ENCODE measurements at places on chromosomes 11 and 22.

DNA sequence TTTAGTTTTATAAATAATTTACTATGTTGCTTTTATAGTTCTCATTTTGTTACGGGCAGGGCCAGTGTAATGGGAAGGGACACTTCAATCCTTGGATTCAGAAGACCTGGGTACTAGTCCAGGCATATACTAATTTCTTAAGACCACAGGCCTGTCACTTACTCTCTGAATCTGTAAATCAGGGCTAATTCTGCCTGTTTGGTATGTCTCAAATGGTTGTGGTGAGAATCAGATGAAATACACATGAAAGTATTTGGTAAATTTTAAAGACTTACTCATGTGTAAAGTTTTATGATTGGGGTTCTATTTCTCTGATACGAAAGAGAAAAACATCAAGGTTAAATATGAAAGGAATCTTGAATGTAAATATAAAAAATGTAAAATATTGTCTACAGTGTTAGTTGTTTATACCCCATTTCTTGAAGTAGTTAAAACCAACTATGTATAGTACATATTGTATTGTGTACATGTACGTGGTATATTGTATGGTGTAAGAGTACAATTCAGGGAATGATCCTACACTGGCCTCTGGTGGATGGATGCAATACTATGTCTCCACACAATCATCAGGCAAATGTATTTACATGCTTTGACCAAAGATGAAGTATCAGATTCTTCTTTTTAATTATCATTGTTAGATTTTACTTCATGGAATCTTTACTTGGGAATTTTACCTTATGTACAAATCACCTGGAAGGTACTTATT lies 24.5 kb upstream of the RAG2 start:
- DNase-seq: no peak

DNA sequence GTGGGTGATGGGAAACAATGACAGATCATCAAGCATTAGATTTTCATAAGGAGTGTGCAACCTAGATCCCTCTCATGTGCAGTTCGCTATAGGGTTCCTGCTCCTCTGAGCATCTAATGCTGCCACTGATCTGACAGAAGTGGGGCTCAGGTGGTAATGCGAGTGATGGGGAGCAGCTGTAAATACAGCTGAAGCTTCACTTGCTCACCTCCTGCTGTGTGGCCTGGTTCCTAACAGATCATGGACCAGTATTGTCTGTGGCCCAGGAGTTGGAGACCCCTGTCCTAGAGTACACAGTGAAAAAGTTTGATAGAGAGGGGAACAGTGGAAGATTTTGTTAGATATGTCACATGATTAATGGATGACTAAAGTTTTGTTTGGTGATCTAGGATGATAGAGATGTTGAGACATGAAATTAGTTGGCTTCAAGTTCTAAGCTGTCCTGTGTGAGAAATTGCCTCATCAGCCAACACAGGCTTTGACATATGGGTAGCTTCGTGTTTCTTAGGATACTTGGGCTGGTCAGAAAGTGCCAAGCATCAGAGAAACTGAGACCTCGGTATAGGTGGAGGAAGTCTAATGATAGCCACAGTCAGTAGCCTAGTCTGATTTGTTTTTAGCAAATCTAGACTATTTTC lies 47.4 kb downstream of the ARHGEF12 start:
- no peak for DNase-seq

DNA sequence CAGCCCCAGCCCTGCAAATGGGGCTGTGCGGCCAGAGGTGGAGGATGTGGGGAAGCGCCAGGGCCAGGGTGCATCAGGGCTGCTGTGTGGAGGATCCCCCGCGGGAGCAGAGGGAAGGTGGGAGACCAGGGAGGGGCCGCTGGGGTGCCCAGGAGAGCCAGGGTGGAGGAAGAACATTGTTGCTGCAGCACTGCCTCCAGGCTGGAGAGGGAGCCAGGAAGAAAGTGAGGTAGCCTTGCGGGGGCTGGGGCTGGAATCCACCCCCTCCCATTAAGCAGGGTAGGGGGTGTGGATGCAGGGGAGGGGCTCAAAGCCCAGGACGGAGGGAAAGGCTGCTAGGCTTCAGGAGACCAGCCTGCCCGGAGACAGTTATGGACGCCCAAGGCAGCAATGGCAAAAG lies 15.0 kb downstream of the CABP7 start:
- DNase-seq: no peak

- peak; percentile 68 for DNase-seq
These were observed 5.4 kb downstream of the SHISA8 start for GRCh38 chr22:41909310-41910049.

- DNase-seq: no peak
These were observed 72.5 kb downstream of the KCNC1 start for GRCh38 chr11:17807034-17807433.

- no peak for DNase-seq
These were observed 3.8 kb upstream of the CHKB start for GRCh38 chr22:50586416-50586815.

GRCh38 chr11:69055598-69056516 lies 7.1 kb downstream of the TPCN2 start:
- no peak for DNase-seq

DNA sequence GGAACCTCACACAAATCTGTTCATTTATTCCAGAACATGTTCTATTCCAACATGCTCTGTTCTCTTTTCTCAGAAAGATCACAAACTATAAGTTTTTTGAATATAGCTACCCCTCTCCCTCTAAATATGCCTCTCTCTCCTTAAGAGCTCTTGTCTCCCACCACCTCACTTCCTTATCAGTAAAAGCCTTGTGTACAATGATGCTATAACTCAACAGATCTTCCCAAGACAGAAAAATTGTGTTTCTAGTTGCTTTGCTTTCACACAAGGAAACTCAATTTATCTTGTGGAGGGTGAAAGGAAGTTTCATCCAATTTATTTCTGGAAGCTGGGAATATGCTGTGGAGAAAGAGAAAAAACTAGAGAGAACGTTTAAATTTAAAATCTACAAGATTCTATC lies 64.4 kb downstream of the FAM76B start:
- no peak for DNase-seq

DNA sequence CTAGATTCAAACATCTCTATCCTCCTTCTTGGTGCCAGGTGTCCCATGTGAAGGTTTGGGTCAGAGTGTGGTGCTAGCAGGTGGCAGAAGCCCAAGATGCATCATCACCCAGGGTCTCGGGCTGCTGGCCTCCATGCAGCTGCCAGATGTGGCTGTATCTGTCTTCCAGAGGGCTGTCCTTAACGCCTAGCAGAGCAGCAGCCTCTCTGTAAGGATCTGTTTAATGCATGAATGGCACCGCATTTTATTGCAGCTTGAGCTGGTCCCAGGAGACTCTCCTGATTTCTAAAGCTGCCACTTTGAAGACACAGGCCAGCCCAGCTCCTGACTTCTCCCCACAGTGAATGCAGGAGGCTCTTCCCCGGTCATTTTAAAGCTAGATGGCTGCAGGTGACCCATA lies 26.3 kb downstream of the SLC1A2 start:
- no peak for DNase-seq

- DNase-seq: no peak
These were observed 93.1 kb downstream of the NAT10 start for GRCh38 chr11:34198523-34198922.

DNA sequence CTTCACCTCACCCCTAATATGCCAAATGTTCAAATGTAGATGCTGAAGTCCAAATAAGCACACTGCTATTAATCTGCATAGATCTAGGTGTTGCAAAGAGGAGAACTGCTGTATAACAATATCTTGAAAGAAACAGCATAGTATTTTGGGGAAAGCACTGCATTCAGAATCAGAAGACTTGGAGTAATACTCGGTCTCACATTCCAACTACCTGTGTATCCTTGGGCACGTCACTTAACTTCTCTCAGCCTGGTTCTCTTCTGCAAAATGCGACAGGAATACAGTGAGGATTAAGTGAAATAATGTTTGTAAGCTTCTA lies 332 bp upstream of the HMGXB4 start:
- no peak for DNase-seq

DNA sequence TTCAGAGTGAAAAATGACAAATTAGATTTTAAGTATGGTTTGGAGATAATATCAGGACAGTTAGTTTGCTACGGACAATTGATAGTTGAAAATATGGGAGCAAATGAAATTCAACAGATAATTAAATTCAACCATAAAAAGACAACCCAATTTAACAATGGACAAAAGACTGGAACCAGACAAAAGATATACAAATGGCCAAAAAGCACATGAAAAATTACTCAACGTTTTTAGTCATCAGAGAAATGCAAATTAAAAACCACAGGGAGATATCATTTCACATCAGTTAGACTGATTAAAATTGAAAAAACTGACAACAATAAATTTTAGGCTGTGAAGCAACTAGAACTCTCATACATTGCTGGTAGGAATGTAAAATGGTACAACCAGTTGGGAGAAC lies 27.2 kb downstream of the SIK2 start:
- DNase-seq: no peak

DNA sequence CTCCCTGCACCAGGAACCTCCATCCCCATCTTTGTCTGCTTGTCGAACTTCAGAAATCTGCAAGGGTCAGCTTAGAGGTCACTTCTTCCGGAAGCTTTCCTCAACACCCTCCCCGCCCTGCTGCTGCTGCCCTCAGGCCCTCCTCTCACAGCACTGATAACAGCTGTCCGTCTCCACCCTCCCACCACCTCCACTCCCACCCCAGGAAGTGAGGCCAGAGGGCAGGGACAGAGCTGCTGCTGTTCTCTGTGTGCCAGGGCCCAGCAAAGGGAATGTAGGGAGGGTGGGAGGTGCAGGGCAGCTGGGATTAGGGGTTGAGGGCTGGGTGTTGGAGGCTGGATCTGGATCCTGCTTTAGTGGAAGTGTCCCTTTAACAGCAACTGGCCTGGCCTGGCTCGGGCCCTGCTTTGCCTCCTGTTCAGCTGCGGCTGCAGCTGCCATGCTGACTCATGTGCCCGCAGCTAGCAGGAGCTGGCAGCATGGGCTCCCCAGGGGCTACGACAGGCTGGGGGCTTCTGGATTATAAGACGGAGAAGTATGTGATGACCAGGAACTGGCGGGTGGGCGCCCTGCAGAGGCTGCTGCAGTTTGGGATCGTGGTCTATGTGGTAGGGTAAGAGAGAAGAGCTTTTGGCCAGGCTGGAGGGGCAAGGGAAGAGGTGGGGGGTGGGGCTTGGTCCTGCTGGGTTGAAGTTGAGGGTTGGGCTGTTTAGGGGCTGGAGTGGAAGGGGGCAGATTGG lies at the start of gene P2RX6:
Gene P2RX6, plus strand, starts transcription at position 440 of the 740 bp plus-strand sequence. Its CDS starts 10 bp downstream, at position 450.
- DNase-seq: peak; percentile 95

DNA sequence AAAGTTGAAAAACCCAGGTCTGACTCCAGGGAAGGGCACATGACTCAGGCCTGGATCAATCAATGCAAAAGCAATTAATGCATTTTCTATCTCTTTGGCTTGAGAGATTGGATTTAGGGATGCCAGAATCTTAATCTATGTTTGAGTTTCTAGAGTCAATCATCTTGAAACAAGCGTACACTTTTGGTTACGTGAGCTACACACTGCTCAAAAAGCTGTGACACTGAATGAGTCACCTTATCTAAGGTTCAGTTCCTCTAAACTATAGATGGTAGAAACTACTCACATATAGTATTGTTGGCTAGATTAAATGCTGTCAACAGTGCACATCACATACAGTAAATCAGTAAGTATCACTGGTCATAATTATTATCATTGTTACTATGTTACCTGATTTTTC lies 24.2 kb downstream of the MRE11 start:
- DNase-seq: no peak

DNA sequence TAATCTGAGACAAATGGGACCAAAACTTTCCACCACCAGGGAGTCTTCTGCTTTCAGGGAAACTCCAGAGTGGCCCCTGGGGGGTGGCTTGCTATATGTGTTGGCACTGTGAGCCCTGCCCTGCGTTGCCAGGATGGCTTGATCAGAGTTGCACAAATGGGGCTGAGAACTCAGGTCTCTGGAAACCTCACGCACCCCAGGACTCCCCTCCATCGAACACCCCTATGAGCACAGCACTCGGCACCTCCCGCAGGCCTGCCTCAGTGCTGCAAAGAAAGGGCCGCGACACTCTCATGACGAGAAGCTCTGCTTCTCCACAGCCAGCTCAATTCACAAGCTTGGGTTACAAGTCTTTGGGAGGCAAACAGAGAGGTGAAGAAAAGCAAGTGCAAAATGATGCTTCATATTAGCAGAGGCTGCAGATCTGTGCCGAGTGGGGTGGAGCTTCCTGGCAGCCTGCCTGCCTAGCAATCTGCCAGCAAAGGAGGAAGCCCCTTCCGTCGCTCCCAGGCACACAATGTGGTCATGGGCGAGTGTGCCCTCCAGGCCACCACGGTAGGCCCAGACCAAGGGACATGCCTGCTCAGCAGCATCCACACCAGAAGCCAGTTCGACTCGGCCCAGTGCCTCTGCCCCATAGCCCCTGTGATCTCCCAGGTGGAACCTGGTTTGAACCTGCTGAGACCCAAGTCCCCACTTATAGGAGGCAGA lies 55.7 kb downstream of the MYH9 start:
- DNase-seq: peak; percentile 73

DNA sequence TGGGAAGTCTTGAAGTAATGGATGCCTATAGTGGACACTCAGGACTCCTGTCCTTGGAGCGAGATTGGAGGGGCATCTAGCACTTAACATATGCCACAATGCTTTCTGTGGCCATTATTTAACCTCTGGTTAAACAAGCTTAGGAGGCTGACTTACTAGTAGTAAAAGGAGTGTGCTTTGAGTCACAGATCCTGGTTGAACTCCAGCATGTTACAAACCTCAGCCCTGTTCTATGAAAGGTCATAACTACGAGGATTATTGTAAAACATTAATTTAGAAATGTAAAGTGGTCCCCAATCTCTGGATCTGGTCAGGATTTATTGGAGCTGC lies 1.1 kb upstream of the LBHD1 start:
- no peak for DNase-seq

- no peak for DNase-seq
These were observed 7.6 kb downstream of the ZNF70 start for GRCh38 chr22:23743303-23743705.

- DNase-seq: peak; percentile 87
These were observed 3.8 kb downstream of the DCPS start for GRCh38 chr11:126307706-126308105.

DNA sequence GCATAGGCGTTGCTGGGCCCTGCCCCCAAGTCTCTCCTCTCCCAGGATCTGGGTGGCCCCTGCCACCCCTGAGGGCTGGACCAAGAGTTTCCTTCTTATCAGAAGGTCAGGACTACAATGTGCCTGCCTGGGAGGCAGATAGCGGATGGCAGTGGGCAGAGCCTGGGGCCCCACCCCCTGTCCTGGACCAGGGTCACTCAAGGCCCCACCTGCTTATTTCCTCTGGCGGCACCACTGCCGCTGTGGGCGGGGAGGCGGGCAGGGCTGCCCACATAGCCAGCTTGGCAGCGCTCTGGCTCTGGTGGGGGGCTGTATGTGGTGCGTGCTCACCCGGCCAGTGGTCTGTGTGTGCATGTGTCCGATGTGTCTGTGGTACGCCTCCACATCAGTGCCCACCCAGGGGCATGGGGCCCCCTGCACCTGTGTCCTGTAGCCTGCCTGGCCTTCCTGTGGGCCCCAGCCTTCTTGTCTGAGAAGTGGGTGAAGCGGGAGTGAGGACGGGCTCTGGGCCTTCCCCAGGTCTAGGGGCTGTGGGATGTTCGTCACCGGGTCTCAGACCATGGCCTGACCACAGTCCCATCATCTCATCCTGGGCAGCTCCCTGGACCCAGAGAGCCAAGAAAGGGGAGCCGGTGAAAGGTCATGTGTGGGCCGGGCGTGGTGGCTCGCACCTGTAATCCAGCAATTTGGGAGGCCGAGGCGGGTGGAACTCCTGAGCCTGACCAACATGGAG lies 3.0 kb downstream of the GAS2L1 start:
- peak; percentile 51 for DNase-seq

- no peak for DNase-seq
These were observed 35.4 kb downstream of the HORMAD2 start for GRCh38 chr22:30115705-30116104.
